Muscle of arm (tissue), 14 donors: ENCODE measurements at places on chromosomes 7 and 10.

DNA sequence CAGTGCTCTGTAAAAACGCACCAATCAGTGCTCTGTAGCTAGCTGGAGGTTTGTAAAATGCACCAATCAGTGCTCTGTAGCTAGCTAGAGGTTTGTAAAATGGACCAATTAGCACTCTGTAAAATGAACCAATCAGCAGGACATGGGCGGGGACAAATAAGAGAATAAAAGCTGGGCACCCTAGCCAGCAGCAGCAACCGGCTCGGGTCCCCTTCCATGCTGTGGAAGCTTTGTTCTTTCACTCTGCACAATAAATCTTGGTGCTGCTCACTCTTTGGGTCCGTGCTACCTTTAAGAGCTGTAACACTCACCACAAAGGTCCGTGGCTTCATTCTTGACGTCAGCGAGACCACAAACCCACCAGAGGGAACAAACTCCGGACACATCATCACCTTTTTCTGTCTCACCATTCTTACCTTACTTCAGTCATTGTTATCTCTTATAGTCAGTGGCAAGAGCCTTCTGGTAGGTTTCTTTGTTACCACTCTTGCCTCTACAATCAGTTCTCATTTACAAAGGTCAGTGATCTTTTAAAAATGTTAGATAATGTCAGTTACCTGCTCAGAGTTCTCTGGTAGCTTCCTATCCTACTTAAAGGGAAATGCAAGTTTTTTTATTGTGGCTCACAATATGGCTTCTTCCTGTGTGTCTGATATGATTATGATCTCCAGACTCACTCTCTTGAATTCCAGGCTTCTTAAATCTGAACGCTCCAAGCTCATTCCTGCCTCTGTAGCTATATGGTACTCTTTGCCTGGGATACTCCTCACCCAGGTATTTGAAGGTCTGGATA lies 4.5 kb downstream of the STAM start:
- no peak for DNase-seq

GRCh38 chr10:43204943-43205671 lies 61.8 kb downstream of the RASGEF1A start:
- DNase-seq = no peak

GRCh38 chr7:133861876-133862275 lies 265.3 kb upstream of the LRGUK start:
- no peak for DNase-seq

GRCh38 chr7:92634205-92634604 lies 44.0 kb upstream of the FAM133B start:
- no peak for DNase-seq

DNA sequence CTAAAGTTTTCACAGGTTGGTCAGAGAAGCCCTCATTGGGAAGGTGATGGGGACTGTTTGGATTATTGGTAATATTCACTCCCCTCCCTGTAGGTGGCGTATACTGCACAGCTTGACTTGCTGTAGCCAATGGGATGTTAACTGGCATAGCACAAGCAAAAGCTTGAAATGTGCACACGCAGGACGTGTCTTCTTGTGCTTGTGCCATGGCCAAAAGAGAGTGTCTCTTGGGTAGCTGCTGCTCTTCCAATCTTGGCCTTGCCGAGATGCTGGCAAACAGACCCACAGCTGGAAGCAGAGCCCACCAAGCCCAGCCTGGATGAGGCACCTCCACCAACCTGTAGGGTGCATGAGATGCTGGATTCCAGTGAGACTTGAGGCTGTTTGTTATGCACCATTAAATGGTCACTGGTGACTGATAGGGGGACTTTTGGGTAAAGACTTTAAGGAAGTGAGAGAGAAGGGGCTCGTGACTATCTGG lies 266.0 kb downstream of the GRID1 start:
- no peak for DNase-seq

DNA sequence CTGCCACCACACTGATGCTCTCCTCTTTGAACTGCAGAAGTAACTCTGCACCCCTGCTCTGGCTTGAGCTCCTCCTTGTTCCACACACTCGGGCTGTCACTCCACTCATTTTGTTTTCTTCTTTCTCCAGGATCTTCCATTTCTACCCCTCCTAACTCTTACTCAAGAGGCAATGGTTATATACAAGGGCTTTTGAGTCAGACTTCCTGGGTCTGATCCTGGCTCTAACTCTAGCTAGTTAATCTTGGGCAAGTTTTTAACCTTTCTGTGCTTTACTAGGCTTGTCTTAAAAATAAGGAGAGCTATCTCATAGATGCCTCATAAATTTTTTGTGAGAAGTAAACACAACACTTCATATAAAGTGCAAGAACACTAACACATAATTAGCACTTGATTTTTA lies 45.3 kb upstream of the GNAI1 start:
- DNase-seq = no peak

DNA sequence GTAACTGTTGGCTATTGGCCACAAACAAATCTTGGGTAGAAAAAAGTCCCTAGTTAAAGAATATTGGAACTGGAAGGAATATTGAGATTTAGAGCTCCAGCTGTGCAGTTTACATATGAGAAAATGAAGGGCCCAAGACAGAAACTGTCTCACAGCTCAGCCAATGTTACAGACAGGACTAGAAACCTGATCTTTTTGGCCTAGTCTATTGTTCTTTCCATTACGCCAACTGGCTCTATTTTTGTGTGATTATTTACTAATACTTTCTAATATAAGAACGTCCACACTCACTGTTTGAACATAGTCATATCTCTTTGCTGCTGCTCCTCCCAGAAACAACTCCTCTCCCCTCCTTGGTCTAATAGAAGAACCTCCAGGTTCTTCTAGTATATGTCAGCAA lies 1.2 kb downstream of the WEE2 start:
- no peak for DNase-seq

- no peak for DNase-seq
These were observed 78.0 kb downstream of the GOLGA7B start for GRCh38 chr10:97927622-97928021.

DNA sequence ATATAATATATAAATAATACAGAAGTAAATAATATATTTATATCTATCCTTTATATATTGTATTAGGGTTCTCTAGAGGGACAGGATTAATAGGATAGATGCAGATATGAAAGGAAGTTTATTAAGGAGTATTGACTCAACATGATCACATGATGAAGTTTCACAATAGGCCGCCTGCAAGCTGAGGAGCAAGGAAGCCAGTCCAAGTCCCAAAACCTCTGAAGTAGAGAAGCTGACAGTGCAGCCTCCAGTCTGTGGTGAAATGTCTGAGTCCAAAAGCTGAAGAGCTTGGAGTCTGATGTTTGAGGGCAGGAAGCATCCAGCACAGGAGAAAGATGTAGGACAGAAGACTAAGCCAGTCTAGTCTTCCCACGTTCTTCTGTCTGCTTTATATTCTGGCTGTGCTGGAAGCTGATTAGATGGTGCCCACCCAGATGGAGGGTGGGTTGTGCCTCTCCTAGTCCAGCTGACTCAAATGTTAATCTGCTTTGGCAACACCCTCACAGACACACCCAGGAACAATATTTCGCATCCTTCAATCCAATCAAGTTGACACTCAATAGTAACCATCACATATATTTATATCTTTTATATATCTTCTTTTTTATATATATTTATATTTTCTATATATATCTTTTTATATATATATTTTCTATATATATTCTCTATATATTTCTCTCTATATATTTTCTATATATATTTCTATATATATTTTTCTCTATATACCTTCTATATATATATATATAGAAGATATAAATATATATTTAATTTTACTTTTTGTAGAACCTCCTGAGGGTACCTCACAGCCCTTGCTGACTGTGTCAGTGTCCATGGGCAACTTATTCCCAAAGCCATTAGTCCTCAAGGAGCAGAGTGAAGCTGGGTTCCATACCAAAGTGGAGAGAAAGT lies 24.6 kb upstream of the AKR1B10 start:
- no peak for DNase-seq

GRCh38 chr10:104252368-104252767 lies 2.3 kb upstream of the GSTO1 start:
- DNase-seq = no peak

DNA sequence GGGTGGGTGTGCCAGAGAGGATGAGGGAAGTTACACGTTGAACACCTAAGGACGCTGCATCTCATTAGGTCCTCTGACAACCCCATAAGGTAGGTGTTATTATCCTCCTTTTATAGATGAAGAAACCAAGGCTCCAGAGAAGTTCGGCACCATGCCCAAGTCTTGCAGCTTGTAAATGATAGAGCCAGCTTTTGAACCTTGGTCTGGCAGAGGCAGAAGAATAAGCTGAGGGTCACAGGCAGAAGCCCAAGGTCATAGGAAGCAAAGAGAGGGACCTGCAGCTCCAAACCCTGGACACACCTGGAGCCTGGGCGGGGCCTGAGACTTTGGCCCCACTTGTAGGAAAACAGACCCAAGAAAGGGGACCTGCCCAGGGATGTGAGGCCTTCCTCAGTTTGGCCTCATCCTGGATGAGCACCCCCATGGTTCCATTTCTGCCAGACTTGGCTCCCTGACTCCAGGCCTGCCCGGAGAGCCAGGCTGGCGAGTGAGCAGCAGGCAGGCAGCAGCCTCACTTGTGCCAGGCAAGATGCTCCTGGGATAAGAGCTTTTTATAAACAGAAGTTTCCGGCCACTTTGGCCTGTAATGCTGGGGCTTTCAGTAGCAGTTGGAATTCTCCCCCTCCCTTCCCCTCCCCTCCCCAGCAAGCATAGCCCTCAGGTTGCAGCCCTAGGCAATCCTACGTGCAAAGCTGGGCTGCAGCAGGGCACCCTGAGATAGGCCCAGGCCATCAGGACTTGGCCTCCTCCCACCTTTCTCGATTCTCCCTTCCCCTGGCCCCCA lies 2.4 kb downstream of the KCNH2 start:
- DNase-seq = no peak

DNA sequence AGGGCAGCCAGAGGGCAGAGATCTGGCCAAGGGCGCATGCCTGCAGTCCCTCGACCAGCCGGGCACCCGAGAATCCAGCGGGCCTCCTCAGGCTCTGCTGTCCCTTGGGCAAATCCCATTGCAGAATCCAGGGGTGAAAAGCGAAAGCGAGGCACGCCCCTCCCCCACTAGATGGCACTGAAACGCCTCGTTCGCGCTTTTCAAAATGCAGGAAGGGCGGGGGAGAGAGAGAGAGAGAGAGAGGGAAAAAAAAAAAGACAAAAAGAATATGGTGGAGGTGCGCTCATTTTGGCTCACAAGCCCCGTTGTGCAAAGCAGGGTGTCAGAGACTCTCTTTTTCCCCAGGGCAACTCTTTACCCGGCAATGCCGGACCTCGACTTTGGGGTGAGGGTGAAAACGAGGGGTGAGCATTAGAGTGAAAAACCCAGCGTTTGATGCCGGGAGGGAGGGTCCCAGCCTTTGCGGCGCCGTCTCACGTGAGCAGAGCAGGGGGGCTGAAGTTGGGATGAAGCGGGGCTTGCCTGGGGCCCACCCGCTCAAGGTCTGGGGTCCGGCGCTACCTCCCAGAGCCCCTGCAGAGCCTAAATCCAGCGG lies 2.5 kb upstream of the TMEM178B start:
- no peak for DNase-seq

GRCh38 chr10:97341416-97341815 lies 6.9 kb upstream of the FRAT2 start:
- no peak for DNase-seq

DNA sequence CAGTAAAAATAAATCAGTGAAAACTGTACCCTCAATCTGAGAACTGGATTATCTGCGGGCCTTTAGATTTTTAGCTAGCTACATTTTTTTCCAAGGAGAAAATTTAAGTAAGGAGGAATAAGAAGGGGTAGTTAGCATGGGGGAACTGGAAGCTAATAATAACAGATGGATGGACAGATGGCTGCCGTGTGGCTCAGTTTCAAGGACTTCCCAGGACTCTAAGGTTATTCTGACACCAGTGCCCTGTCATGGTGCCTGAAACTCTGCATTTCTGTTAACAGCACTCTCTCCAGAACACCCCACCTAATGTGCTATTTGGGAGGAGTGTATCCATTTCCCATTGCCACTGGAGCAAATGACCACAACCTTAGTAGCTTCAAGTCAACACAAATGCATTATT lies 75.7 kb upstream of the PDE1C start:
- DNase-seq = no peak

DNA sequence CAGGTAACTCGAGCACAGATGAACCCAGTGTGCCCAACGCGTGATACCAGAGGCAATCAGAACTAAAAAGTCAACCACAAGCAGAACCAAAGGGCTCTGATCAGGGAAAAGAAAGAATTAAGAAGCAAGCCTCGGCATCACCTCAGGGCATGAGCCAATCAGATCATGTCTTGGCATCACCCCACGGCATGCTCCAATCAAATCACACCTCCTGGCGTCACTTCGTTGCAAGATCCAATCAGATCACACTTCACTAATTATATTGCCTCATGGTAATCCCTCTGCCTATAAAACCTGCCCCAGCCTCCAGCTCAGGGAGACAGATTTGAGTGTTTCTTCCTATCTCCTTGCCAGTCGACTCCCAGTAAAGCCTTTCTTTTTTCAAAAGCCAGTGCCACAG lies 46.8 kb downstream of the TYW1B start:
- DNase-seq = no peak

DNA sequence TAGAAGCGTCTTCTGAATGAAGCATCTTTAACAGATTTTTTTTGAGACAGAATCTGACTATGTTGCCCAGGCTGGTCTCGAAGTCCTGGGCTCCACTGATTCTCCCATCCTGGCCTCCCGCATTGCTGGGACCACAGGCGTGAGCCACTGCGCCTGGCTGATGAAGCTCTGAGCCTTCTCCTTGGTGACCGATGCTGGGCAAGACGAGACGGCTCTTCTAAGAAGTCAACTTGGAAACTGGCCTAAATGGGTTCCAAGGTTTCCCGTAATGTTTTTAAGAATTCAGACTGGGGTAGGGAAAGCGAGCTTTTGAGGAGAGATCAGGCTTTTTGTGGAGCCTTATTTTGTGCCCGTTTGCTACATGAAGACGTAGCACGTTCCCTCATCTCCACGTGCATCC lies 224.5 kb downstream of the ZMYND11 start:
- DNase-seq = no peak

DNA sequence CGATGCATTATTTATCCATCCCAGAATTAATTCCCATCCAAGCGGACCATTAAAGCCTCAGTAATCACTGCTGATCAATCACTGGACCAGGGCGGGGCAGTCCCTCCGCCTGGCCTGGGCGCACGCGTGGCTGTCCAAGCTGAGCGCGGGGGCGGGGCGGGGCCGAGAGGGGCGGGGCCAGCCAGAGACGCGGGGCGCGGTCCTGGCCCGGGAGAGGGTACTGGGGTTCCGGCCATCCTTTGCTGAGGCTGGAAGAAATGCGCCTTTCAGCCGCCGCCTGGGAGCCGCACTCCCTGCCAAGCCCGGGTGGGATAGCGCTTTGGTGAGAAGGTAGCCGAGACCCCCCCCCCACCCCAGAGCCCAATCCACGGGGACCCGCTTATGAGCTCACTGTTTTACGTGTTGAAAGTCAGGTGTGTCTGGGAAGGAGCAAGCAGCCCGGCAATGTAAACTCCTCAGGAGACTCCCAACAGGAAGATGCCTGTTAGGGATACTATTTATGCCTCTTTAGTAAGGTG lies at the start of gene ARHGAP22:
TSS of gene ARHGAP22 (minus strand) at position 83 of the 518 bp plus-strand sequence. CDS start 277 bp downstream, outside the sequence.
- DNase-seq = no peak

- no peak for DNase-seq
These were observed 1012.3 kb upstream of the PHF14 start for GRCh38 chr7:9961161-9961922.

DNA sequence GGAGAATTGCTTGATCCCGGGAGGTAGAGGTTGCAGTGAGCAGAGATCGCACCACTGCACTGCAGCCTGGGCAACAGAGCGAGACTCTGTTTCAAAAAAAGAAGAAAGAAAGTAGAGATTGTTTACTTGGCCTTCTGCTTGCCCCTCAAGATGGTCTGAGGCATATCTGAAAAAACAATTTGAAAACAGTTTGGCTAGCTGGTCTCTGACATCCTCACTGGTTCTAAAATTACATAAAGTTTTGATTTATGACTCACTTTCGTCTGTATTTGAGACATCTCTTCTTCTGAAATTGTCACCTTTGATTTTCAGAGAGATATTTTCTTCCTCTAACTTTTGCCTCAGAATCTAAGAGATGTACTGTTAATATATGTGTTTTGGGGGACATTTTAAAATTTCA lies 49.6 kb upstream of the HELLS start:
- no peak for DNase-seq
